ENCODE measurements at places on chromosomes 12 and 14.
A peak's percentile ranks its signal among the peaks of the same experiment; 100 is the strongest.

DNA sequence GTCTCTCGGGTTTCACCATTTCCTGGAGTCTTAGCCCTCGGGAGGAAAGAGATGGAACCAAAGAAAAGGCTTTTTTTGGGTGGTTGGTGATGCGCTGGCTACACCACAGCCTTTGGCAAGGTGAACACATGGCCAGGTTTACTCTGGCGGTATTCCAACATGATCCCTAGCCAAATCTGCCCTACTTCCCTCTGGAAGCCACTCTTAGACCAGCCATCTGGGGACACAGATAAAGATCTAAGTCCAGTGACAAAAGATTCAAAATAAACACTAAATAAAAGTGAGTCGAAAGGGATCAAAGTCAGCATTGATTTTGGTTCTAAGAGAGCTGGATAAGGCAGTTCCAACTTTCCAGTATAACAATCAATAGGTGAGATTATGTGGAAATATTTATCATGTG is 694.5 kb downstream of the VRK1 start:
- no peak for DNase-seq

DNA sequence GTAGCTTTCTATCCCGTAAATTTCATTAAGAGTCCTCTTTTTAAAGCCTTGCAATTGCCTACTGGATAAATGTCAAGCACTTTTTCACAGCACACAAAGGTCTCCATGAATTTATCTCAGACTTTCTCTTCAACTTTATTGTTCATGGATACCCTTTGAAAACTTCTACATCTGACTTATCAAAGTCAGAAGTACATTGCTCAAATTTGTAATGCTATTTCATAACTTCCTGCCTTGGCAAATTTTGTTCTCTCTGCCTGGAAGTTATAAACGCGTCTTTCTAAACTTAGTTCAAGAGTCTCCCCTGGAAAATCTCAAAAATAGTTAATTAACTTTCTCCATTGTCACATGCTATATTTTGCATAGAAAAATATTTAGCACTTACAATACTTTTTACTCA is 55.9 kb upstream of the RERGL start:
- no peak for DNase-seq

DNA sequence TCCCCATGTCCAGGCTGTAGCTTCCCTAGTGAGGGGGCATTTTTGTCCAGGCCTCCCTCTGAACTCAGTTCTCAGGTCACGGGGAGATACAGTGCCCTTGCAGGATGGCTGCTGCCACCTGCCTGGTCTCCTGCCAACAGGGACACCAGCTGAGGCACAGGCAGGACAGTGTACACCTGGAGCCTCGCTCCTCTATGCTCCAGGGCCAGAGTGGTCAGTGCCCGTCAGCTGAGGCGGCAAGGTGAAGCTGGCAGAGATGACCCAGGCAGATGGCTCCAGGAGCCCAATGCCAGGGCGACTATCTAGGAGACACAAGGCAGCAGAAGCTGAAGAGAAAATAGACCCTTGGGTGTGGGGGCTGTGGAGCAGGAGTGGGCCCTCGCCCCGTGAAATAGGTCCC is 12.6 kb downstream of the TUBA1C start:
- DNase-seq = no peak

GRCh38 chr14:44846232-44846824 is 115.4 kb downstream of the KLHL28 start:
- no peak for DNase-seq

DNA sequence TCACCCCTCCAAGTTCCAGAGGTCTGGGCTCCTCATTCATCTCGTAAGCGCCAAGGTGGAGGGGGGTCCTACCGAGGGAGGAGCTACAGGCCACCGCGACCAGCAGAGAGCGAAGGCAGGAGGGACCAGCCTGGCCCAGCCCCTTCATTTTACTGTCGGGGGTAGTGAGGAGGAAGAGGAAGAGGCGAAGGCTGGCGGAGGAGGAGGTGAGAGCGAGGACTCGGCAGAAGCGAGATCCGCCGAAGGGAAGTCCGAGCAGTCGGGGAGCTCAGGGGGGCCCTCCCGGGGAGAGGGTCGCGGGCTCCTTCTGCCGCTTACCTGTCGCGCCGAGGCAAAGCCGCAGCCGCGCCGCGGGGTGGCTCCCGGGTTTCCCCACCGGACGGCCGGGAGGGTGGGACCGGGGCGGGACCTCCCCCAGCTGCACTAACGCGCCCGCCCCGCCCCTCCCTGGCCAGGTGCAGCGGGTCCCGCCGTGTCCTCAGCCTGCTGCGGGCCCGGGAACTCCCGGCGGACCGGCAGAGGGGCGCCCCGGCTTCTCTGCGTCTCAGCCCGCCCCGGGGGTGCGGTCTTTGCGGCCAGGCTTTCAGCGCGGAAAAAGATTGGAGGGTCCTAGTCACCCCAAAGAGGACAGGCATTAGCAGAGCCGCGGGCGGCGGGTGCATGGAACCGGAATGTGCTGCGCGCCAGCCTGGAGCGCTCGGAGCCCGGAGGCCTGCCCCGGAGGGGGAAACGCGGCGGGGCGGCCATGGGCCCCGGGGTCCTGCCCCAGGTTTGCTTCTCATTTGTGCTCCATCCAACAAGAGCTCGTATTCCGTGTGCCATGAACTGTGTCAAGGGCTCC is at the start of gene GALNT6:
TSS of gene GALNT6 (minus strand) at position 124 of the 841 bp plus-strand sequence. CDS start 11,625 bp downstream, outside the sequence.
- DNase-seq = no peak

- no peak for DNase-seq
Measured at GRCh38 chr14:93379831-93380230, 32.8 kb downstream of the COX8C start.

GRCh38 chr14:89540830-89541470 is 123.9 kb upstream of the FOXN3 start:
- no peak for DNase-seq

DNA sequence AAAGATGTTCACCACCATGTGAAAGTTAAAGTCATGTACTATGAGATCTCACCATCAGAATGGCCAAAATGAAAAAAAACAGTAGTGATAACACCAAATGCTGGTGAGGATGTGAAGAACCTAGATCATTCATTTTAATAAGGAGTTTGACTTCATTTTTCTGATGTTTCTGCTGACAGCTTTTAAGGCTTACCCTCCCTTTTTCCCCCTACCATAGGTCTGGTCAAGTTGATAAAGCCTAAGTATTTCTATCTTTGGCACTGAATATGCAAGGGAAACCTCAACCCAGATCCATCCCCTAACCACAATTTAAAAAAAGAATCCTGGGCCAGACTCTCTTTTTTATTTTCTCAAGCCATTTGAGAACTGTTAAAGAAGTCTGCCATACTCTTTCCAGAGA is 689.6 kb upstream of the FOXG1 start:
- DNase-seq = no peak

- no peak for DNase-seq
Measured at GRCh38 chr14:56648508-56649301, 69.1 kb downstream of the TMEM260 start.

- DNase-seq = no peak
Measured at GRCh38 chr12:31519511-31519910, 71.4 kb downstream of the DENND5B start.

DNA sequence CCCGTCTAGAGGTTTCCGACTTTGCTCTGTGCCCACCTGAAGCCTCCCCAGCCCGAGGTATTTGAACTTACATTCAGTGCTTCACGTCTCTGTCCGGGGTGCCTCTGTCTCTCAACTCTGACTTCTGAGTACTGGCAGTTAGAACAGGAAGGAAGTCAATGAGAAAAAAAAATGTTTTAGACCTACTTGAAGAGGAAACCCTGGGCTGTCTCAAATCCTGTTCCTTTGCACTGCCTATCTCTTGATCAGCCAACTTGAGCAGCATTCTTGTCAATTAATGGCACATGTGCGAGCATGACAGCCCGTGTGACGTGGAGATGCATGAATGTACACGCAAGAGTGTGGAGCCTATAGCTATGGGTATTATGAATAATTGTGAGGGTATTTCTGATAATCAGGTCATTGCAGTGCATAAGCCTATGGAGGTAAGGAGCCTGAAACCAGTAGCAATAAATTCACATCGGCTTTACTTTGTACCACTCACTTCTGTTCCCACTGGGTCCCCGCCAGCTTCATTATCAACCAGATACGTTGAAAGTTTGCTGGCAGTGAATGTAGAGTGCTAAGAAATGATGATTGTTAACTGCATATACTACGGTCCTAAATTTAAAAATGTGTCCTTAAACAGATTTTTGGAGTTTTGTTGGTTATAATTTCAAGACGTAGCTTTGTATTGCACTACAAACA is at the start of gene ARHGDIB:
TSS of gene ARHGDIB (minus strand) at position 136 of the 687 bp plus-strand sequence. CDS start 10,889 bp downstream, outside the sequence.
- peak; percentile 59 for DNase-seq

DNA sequence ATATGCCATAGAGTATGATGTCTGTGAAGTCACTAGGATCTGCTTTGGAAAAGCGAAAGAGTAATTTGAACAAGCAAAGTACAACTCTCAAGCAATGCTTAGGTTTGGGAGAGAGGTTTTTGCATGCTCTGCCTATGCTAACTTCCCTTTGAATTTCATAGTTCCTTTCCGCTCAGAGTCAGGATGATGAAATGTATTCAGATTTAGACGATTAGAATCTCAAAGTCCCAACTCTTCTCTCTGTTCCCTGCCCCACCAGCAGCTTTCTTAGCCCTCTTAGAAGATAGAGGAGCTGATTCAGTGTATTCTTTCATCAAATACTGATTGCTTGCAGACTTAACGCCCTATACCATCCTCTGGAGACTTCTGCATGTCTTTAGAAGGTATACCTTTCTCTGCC is 11.5 kb downstream of the RAB5B start:
- no peak for DNase-seq

GRCh38 chr12:32559434-32559833 is 119.7 kb upstream of the DNM1L start:
- DNase-seq = no peak

DNA sequence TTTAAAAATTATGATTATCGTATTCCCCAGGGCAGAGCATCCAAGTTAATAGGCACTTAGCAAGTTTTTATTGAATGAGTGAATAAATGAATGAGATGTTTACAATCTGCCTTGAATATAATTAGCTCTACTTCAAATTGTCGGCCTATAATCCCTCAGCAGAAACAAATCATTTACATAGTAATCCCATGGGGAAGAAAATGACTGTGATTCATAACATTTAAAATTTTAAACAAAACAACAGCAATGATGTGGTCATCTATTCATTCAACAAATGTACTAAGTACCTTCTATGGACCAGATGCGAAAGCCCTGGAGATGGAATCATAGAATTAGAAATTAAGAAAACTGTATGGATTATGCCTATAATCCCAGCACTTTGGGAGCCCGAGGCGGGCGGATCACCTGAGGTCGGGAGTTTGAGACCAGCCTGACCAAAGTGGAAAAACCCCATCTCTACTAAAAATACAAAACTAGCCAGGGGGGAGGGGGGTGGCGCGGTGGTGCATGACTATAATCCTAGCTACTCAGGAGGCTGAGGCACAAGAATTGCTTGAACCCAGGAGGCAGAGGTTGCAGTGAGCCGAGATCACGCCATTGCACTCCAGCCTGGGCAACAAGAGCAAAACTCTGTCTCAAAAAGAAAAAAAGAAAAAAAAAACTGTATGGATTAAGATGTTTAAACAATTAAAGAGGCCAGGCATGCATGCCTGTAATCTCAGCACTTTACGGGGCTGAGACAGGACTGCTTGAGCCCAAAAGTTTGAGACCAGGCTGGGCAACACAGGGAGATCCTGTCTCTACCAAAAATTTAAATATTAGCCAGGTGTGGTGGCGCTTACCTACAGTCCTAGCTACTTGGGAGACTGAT is 17.7 kb upstream of the MDM2 start:
- no peak for DNase-seq

DNA sequence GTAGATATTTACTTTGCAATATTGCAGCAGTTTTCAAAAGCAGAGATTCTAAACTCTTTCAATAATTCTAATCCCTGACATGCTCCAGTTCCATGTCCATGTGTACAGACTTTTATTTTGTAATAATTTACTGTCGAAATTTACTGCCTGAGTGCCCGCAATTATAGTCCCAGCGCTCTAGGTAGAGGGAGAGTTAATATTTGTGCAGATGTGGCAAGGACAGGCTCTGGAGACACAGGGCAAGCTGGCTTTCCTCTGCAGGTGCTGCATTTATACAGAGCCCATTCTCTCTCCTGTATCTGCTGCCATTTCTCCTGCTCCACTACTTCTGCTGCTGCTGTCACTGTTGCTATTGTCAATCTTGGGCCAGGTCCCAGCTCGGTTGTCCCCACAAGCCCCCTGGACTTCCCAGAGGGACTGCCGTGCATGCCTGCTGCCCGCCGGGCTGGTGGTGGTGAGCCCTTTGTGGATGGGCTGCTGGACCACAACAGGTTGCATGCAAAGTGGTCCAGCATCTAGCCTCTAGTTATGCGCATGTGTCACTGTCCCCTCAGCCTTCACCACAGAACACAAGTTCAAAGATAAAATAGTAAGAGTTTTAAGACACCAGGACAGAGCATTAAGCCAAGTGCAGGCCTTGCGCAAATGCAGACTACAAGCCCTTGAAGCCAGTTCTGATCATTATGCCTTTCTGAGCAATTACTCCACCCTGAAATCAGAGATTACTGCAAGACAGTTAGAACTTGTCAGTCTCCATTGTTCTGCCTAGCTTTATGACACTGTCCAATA is 40.8 kb upstream of the CSRP2 start:
- no peak for DNase-seq

DNA sequence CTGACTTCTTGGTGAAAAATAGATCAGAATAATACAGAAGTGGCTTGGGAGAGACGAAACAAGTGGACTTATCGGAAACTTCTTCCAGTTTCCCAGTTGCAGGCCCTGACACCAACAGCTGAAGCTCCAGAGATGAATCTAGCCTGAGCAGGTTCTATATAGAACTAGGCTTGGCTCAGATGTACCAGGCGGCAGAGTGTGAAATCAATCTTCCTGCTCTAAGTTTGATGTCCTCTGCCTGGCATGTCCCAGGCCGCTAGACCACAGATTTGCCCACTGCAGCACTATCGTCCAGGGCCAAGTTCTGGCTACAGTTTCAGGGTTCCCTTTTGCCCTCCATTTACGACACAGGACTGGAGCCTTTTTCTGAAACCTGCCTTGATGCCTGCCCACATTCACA is 91.3 kb upstream of the PLEKHA5 start:
- no peak for DNase-seq

- DNase-seq = no peak
Measured at GRCh38 chr12:7934091-7934888, 1.7 kb downstream of the SLC2A3 start.

GRCh38 chr14:72812292-72812851 is 81.5 kb downstream of the DPF3 start:
- DNase-seq = peak; percentile 83

- no peak for DNase-seq
Measured at GRCh38 chr14:38073641-38074040, 134.1 kb upstream of the SSTR1 start.

- DNase-seq = no peak
Measured at GRCh38 chr14:95363468-95363954, 43.8 kb upstream of the CLMN start.

DNA sequence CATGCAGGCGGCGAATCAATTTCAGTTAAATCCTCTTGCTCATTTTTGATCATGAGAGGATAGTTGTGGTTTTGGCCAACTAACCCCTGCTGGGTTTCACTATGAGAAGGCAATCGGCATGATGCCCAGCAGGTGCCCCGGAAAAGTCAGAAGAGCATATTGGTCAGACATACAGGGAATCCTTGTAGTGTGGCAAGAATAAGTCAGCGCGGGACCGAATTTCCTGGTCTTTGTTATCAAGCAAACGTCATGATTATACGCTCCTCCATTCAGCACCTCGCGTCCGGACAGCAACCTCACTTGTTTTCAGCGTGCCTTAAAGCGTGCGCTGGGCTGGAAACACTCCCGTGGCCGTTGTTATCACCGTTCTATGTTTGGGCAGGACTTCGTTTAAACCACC is 1.8 kb downstream of the TBC1D30 start:
- peak; percentile 67 for DNase-seq

- DNase-seq = no peak
Measured at GRCh38 chr12:58850826-58851225, 69.5 kb downstream of the LRIG3 start.
